Stimulated activated CD8-positive, alpha-beta memory T cell treated with anti-CD3 and anti-CD28 coated beads, Interleukin-2, amount 100 ng/mL, for 48 hours (primary cell): ENCODE measurements at places on chromosomes 4 and X.

GRCh38 chr4:167000141-167000852, 234.0 kb downstream of the SPOCK3 start:
- DNase-seq: no peak

DNA sequence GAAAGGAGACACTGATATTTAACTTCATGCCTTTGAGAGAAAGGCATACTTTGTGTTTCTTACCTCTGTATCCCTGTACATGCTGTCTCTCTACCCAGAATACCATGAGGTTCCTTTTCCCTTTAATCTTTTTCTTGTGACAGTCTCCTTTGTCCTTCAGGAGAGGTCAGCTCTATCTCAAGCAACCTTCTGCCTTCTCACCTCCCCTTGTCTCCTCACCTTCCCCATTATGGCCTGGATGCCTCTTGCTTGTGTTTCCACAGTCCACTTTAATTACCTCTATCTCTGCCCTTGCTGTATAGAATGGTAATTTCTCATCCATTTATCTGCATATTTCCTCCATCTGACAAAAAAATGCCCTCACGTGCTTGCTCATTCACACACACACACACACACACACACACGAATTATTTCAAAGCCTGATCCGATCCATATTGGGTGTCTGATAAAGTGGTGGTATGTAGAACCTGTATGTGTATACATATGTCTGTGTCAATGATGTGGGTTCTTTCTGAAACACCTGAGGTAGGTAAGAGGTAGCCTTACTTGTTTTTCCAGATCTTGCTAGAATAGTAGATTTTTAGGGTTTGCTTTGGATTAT, 28.5 kb downstream of the MSN start:
- DNase-seq: no peak

GRCh38 chr4:92968556-92968955, 664.8 kb downstream of the GRID2 start:
- no peak for DNase-seq

GRCh38 chrX:14591976-14592375, 62.6 kb downstream of the GLRA2 start:
- no peak for DNase-seq

GRCh38 chr4:132824761-132825160, 324.3 kb upstream of the PCDH10 start:
- no peak for DNase-seq

DNA sequence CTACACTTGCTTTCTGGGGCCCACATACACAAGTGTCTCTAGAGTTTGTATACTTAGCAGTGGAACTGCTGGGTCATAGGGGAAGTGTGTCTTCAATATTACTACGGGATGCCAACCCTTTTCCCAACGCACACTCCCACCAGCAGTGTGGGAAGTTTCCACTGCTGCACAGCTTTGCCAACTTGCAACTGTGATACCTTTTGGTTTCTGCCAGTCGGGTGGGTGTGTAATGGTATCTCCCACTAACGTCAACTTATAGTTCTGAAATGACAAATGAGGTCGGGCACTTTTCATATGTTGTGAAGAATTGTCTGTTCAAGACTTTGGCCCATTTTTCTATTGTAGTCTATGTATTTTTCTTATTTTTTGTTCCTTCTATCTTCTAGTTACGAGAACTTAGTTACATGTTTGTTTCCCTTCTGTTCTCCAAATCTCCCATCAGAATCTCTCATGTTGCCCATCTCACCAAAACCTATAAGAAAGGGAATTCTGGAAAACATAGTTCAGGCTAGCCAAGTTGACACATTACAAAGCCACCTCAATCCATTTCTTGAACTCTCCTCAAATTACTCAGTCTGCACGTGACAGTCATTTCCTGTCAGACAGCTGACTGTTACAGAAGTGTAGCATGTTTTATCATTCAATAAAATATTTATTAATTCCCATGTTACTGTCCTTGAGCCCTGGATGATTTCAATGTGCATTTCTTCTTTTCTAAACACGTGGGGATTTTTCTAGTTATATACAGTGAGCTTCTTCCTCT, 30.7 kb downstream of the PNMA6E start:
- DNase-seq: no peak

DNA sequence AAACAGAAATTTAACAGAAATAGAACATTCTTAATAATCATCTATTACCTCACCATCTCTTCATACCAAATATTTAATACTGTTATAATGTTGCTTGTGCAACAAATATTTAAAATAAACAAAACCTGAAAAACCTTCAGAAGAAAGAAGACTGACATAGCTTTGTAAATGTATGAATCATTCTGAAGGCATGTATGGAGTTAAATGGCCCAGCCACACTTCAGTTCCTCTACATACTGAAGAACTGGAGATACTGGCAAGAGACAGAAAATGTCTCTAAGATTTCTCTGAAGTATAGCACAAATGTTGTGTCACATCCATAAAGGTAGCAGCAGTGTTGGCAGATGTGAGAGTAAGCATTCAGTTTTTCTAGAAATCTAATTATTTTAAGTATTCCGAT, 275.3 kb upstream of the FGF13 start:
- DNase-seq: no peak

GRCh38 chr4:4861390-4862018, 2.0 kb downstream of the MSX1 start:
- DNase-seq: no peak

GRCh38 chr4:165610679-165611437, 232.1 kb downstream of the CPE start:
- no peak for DNase-seq

GRCh38 chrX:56812515-56813105, 83.6 kb downstream of the NBDY start:
- DNase-seq: no peak

- no peak for DNase-seq
Observed at GRCh38 chr4:187251896-187252295, 528.2 kb upstream of the FAT1 start.

DNA sequence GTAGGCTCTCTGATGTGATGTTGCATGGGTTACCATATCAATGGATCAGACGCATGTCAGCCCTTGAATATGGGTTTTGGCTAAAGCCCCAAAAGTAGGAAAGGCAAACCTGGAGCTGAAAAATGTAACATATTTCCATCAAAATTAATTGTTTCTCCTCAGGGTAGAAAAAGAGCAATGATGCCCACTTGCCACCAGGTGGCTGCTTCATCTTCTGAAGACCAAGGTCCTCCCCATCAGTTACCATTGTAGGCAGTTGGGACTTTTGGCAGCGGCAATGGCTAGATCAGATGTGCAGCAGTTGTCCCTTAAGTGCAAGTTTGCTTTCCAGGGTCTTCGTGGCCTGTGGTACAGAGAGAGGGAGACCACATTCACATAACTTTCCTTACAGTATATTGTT, 118.2 kb downstream of the NAF1 start:
- DNase-seq: no peak

GRCh38 chr4:144298519-144298918, 158.0 kb upstream of the GYPA start:
- DNase-seq: no peak

- DNase-seq: no peak
Observed at GRCh38 chr4:64584981-64585557, 175.8 kb upstream of the TECRL start.

GRCh38 chr4:146336410-146336807, 122.1 kb downstream of the REELD1 start:
- no peak for DNase-seq

DNA sequence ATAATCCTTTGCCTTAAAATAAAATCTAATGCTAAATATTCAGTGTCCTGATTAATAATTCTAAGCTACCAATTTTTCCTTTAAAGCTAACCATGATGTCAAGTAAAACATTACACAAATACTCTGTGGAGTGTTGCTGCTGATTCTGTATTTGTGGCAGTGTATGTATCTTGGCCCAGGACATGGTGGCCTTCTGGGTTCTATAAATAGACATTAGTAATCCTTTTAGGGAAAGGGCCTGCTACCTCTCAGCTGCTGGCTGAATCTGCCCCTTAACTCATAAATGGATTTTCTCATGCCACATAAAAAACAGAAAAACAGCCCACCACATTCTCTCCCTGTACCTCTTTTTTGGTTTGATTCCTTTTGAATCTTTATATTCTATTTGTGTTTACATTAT, 1.2 kb upstream of the XK start:
- no peak for DNase-seq

DNA sequence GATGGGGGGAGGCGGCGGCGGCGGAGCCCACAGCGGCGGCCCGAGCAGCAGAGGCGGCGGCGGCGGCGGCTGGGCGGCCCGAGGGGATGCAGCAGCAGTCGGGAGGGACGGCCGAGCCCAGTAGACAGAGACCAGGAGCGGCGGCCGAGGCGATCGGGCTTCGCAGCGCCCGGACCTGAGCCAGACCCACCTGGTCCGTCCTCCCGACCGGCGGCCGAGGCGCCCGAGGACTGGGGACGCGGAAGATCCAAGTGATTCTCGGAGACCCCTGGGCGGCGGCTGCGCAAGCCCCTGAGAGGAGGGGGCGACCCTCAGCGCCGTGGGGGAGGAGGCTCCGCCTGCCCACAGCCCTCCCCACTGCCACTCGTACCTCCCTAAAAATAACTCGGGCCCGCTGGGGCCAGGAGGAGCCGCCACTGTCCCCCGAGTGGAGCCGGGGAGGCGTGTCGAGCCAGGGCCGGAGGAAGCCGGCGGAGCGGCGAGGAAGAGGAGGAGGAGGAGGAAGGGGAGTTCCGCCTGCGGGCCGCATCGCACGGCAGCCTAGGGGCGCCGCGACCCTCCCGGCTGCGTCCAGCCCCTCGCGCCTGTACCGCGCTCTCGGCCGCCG, 608 bp downstream of the RAPGEF2 start:
- DNase-seq: peak; percentile 22

- no peak for DNase-seq
Observed at GRCh38 chr4:61934198-61934597, 734.1 kb downstream of the ADGRL3 start.

GRCh38 chr4:2390784-2391421, 27.5 kb downstream of the ZFYVE28 start:
- no peak for DNase-seq

GRCh38 chr4:164350061-164350460, 403.9 kb upstream of the SMIM31 start:
- DNase-seq: no peak

GRCh38 chr4:48028696-48029095, 12.1 kb downstream of the NIPAL1 start:
- DNase-seq: no peak

- DNase-seq: no peak
Observed at GRCh38 chrX:14873676-14874049, 442 bp downstream of the MOSPD2 start.

DNA sequence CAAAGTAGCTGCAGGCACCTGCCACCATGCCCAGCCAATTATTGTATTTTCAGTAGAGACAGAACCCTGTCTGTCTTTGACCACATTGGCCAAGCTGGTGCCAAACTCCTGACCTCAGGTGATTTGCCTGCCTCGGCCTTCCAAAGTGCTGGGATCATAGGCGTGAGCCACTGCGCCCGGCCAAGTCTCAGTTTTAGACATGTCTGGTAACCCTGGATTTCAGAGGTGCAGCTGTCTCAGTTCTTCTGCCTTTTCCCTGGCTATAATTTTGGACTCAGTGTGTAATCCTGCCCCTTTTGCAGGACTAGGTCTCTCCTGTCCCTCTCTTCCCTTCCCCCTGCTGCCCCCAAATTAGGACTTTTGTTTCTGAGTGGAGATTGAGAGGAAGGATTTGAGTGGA, 46.6 kb downstream of the FAM193A start:
- no peak for DNase-seq

DNA sequence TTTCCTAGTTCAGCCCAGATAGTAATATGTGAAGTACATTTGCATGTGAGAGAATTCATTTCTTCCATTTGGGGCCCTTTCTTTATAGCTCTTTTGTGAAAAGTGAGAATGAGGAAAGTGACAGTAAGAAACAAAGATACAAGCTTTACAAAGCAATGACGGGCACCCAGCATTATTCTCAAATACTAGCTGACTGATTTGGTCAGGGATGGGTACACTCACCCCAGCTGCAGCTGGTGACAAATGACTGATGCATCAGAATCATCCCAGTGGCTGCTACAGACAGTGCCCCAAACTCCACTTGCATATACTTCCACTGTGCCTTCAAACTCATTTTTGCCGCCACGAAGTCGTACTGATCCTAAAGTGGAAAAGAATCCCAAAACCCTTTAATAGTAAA, 14.8 kb downstream of the PRSS12 start:
- DNase-seq: no peak

DNA sequence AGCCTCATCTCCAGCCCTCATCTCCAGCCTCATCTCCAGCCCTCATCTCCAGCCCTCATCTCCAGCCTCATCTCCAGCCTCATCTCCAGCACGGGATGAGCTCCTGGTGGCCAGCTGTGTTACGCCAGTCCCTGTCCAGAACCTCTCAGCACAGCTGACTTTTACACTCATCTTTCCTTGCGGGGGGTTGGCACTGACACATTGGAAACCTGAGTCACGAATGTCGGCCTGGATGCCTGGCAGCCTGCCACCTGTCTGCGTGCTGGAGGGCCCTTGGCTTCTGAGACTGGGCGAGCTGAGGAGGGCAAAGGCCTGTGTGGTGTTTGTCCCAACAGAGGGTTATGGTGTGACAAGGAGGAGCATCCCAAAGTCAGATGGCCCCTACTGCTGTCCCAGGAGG, 66.1 kb upstream of the HGFAC start:
- no peak for DNase-seq

GRCh38 chr4:155911905-155912304, 8.4 kb downstream of the TDO2 start:
- no peak for DNase-seq

GRCh38 chr4:54572152-54572542, 85.6 kb upstream of the KIT start:
- no peak for DNase-seq

GRCh38 chrX:100649550-100650356, 5.8 kb downstream of the SRPX2 start:
- DNase-seq: no peak

DNA sequence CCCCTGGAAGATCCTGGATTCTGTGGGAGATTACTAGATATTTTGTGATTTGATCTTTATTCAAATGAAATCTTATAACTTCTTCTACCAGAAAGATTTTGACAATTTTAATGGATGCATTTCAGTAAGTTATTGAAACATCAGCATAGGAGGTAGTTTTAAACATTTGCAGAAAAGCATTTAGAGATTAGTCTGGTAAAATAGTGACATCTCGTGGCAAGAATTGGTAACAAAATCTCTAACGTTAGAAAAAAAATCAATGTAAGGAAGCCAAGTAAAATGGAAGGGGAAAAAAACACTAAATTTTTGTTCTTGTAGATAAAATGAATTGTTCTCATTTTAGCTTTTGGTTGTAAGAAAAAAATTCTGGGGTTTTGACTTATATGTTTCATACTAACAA, 73.3 kb downstream of the TASL start:
- no peak for DNase-seq

GRCh38 chr4:80989921-80990544, 40.5 kb upstream of the BMP3 start:
- no peak for DNase-seq

- DNase-seq: no peak
Observed at GRCh38 chr4:123749383-123749782, 352.8 kb downstream of the SPRY1 start.

- no peak for DNase-seq
Observed at GRCh38 chr4:109616243-109616642, 56.2 kb downstream of the MCUB start.
